ENCODE measurements at places on chromosomes 4 and X.

DNA sequence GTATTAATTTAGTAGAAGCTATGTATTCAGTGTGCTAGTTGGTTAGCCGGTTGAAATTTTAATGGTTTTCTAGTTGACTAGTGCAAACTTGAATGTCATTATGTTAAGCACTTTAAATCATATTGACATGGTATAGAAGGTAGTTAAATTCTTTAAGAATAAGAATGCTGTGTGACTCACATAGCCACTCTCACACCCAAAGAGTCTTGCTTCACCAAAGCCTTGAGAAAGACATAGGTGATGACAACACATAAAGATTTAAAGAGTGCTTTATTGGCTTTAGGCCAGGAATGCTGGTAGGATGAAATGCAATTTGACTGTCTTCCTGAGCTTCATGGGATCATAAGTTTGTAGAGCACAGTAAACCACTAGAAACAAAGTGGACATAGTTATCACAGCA, 85.3 kb downstream of the DCAF8L2 start:
- no peak for DNase-seq

GRCh38 chr4:133452678-133453077, 303.6 kb downstream of the PCDH10 start:
- DNase-seq = no peak

GRCh38 chrX:1601768-1602085, 10.3 kb downstream of the AKAP17A start:
- no peak for DNase-seq

GRCh38 chrX:129980540-129981199, 1.8 kb upstream of the BCORL1 start:
- peak; percentile 18 for DNase-seq

- DNase-seq = peak; percentile 89
Observed at GRCh38 chr4:53713767-53714166, 122.5 kb upstream of the LNX1 start.

DNA sequence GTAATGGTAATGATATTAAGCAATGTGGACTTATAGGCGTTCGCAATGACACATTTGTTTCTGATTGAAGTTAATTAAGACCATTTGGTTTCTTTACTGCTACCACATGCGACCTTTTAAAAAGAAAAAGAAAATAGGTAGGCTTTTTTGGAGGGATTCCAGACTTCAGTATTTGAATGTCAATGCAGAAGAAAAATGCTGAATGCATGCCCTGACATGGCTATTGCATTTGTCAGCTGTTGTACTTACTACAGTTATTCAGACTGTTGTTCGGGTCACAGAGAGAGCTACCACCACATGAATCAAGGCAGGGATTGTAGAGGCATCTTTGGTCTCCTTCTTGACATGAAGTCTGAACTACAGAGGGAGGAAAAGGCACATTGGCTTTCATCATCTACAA, 163.7 kb downstream of the CORIN start:
- no peak for DNase-seq

DNA sequence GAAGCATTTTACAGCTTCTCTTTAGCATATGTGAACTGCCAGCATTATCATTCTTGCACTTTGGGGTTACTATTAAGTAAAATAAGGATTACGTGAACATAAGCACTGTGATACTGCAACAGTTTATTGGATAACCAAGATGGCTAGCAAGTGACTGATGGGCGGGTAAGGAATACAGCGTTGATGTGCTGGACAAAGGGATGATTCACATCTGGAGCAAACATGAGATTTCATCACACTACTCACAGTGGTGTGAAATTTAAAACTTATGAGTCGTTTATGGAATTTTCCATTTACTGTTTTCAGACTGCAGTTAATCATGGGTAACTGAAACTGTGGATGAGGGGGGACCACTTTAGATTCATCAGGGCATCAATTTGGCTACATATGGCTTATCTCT, 16.0 kb downstream of the NBDY start:
- DNase-seq = no peak

DNA sequence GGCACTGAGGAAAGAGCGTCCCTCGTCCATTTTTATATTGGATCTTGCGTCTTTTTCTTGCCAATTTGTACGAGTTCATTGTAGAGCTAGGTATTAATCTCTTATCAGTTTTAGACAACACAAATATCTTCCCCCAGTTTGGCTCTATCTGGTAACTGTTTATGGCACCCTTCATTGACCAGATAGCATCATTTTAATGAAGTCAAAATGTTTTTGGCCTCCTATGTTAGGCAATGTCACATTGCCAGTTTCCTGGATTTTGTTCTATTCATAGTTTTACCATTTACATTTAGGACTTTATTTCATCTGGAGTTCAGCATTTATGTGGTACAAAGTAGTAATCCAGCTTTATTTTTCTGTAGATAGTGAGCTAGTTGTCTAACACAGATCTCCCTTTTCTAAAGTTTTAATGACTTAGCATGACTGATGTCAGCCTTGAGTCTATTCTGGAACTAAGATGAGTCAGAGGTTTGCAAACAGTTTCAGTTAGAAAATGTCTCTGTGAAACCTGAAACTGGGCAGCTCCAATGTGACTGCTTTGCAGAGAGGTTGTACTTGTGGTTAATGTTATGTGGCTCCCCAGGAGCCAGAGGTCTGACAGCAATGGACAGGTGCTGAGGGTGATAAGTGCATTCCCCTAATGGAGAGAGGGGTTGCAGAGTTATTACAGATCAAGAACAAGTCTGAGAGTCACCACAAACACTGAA, 5.3 kb upstream of the STBD1 start:
- no peak for DNase-seq

GRCh38 chr4:182863501-182863900, 53.7 kb downstream of the DCTD start:
- no peak for DNase-seq

DNA sequence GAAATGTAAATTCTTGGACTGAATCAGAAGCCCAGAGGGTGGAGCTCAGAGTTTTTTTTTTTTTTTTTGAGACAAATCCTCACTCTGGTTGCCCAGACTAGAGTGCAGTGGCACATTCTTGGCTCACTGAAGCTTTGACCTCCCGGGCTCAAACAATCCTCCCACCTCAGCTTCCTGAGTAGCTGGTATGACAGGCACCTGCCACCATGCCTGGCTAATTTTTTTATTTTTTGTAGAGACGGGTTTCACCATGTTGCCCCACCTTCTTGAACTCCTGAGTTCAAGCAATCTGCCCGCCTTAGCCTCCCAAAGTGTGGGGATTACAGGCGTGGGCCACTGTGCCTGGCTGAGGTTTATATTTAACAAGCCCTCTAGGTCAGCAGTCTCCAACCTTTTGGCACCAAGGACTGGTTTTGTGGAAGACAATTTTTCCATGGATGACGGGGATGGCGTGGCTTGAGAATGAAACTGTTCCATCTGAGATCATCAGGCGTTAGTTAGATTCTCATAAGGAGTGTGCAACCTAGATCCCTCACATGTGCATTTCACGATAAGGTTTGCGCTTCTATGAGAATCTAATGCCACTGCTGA, 76.7 kb downstream of the FHIP1A start:
- DNase-seq = no peak

- DNase-seq = no peak
Observed at GRCh38 chrX:53263597-53264094, 17.7 kb downstream of the IQSEC2 start.

GRCh38 chr4:180832073-180832472, 1411.1 kb upstream of the TENM3 start:
- no peak for DNase-seq

DNA sequence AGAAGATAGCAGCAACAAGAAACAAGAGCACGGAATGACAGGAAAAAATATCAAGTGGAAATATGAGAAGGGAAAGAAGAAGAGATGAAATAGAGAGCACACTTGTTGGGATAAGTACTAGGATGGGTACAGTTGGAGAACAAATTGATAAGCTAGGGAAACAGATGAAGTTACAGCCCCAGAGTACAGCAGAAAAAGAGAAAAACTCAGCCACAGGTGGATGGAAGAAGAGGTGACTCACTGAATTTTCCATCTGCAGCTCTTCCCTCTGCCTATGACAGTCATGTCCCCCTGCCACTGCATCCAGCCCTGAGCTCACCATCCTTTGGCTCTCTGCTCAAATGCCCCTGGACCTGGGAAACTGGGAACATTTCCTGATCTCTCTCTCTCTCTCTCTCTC, 209.0 kb downstream of the BCOR start:
- no peak for DNase-seq

DNA sequence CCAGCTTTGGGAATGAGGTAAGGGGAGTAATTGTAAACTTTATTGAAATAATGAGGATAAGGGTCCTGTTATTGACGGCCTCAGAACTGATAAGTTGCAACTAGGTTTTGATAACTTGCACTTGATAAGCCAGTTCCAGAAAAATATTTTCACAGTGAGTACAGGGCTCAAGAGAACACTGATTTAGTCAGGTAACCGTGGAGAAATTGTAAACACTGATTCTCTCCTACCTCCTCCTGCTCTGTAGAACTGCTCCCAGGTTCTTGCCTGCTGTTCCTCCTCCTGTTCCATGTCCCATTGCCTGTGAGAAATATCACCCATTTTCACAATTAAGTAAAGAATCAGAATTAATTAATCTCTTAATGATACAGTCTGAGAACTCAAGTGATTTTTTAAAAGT, 55.0 kb upstream of the CXXC4 start:
- no peak for DNase-seq

DNA sequence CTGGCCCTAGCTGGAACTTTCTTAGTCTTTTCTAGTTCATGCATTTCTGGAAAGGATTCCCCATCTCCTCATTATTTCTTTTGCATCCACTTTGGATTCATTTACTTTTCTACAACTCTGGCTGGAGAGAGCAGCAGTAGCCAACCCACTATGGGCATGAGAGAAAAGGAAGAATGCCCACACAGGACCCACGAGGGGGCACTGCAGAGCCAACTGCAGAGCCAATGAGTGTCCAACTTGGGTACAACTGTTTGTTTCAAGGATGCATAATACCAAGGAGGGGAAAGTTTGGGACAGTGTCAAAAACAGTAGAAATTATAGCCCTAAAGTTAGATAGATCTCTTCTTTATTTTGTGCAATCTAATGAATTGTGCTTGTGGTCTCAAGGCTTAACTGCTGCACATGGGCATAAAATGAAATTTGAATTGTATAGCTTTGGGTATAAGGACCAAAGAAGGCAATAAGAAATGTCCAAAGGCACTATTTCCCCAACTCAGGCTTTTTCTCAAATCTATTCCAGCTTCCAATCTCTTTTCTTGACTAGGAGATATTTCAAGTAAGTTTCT, 230.6 kb downstream of the NSUN7 start:
- DNase-seq = no peak

GRCh38 chr4:55269470-55269869, 76.6 kb upstream of the SRD5A3 start:
- DNase-seq = no peak

DNA sequence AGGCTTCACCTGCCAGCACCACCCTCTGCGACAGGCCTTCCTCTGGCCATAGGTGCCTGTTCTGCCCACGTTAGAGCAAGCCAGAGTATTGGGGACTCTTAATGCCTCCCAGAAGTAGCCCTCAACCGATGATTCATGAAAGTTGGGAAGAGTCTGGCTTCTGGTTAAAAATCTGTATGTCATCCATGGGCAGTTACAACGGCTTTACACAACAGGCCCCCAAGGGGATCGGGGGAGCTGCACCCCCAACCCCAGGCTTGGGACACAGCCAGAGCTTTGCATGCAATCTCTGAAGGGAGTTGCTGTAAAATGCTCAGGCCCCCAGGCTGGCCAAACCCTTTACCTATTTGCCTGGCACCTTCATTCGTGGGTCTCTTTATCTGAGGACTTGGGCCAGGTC, 5.4 kb upstream of the CYTL1 start:
- no peak for DNase-seq

DNA sequence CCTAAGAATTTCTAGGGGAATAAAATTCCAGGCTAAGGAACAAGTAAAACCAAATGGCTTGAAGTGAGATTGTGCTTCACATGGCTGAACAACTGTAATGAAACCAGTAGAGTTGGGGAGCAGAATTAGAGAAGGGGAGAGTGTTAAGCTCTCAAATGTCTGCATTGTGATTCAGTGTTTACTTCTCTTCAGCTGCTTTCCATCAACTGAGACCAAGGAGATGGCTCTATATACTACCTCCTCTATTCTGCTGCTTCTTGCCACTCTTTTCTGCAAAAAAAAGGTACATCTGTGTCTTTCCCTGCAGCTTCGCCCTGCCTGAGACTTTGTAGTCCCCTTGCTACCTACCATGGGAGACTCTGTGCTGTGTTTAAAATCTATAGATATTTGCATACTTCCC, 73.5 kb downstream of the WDFY3 start:
- DNase-seq = no peak

GRCh38 chr4:337932-338758, 531 bp downstream of the ZNF141 start:
- DNase-seq = peak; percentile 39

DNA sequence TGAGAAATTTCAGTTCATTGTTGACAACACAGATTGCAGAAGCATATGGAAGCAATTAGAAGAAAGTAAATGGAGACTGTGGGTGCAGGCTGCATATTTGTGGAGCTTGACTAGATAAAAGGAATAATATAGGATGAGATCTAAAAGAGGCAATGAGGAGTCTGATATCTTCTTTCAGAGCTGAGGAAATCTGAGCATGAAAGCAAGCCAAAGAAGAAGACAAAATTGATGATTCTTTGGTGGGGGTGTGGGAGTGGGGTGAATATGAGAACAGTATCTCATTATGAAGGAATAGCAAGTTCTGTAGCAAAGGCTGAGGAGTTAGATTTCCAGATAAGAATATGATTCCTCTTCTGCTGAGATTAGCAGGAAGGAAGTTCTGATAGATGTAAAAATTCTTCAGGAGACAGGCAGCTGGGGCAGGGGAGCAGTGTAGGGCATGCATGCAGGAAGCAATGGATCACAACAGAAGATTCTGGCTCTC, 6.1 kb upstream of the PDHA2 start:
- peak; percentile 38 for DNase-seq

- DNase-seq = no peak
Observed at GRCh38 chr4:146098397-146098796, 77.1 kb upstream of the LSM6 start.

DNA sequence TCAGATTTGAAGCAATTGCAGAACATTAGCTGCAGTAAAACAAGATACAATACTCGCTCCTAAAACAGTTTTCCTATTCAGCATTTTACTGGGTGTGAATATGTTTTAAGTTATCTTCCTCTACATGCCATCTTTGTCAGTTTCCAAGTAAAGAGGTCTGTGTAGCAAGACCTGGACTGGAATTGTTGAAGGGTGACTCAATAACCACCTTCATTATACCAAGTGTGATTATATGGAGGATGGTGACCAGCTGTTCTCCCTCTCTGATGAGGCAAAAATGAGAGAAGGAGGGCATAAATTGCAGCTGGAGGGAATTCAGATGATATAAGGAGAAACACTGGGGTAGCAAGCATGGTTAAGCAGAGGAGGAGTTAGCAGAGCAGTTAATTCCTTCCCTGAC, 922.1 kb upstream of the SLIT2 start:
- no peak for DNase-seq
